Astrocyte (in vitro differentiated cells and primary cell): ENCODE measurements at places on chromosomes 12 and 14.

DNA sequence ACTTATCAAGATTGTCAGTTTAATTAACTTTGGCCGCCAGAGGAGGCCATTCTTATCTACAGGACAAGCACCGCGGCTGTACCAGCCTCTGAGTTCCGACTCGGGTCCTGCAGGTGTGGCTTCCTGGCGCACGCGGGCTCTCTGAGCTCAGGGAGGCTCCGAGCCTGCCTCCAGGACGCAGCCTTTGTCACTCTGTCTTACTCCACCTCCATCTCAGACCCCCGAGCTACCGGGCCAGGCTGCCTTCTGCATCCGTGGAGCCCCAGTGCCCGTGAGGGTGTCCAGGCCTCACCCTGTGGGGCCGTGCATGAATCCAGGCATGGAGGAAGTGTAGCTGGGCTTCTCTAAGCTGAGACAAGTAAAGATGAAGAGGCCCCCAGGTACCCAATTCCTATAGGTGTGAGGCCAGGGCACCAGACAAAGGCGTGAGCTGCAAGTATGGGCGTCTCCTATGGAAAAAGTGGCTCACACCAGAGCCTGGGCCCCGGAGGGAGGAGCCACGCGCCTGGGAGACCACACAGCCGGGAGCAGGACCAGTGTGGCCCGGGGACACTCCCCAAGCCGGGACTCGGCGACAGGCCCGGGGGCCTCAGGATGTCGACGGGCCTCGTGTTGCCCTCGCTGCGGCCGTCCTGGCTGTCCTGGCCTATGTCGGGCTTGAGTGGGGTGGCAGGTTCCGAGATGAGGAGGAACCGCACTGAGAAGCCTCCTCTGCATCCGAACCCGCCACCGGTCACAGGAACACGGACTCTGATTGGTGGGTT, 42.8 kb downstream of the NOC4L start:
- no peak for DNase-seq
- no peak overlapping the region for H3K4me3 ChIP-seq
- peaks cover 7% of the 10 kb centered on the region for H3K4me1 ChIP-seq
- H3K27ac ChIP-seq = no peak overlapping the region

- peaks cover 13% of the 10 kb centered on the region for H3K4me1 ChIP-seq
- peak overlapping the region; percentile 70 for H3K27ac ChIP-seq
- H3K4me3 ChIP-seq = peak overlapping the region; percentile 70
- H3K36me3 ChIP-seq = no peaks in the 10 kb centered on the region
These were observed 424 bp downstream of the TEDC1 start for GRCh38 chr14:105491366-105491973.

GRCh38 chr12:3632754-3633153, 120.2 kb downstream of the CRACR2A start:
- no peak overlapping the region for H3K4me3 ChIP-seq
- H3K27me3 ChIP-seq = no peaks in the 10 kb centered on the region
- no peaks in the 10 kb centered on the region for H3K4me1 ChIP-seq

DNA sequence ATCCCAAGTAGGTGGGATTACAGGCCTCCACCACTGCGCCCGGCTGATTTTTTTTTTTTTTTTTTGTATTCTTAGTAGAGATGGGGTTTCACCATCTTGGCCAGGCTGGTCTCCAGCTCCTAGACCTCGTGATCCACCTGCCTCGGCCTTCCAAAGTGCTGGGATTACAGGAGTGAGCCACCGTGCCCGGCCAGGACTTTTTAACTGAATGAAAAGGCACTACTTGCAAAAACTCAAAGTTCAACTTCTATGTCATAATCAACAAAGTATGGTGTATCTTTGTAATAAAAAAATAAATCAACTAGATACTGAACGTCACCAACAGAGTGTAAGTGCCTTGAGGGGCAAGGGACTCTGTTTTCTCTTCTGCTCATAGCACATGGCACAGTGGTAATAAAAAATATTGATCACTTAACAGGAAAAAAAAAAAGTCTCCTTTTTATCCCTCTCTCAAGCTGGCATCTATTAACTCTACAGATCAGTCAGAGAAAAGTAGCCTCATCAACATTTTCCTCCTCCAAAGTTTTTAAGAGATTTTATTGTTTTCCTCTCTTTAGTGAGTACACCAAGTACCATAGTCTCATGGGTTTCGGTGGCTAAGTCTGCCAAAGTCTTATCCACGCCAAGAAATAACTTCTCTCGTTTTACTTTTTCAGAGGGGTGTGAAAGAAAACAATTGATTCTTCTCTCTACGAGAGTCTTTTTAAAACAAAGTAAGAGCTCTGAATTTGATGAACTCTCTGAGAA, 10.6 kb upstream of the FOXN3 start:
- peaks cover 39% of the 10 kb centered on the region for H3K4me1 ChIP-seq
- H3K27ac ChIP-seq = peak overlapping the region; percentile 72
- no peaks in the 10 kb centered on the region for H3K36me3 ChIP-seq
- H3K27me3 ChIP-seq = no peaks in the 10 kb centered on the region

GRCh38 chr12:55899082-55899481, 28.6 kb downstream of the PYM1 start:
- no peak overlapping the region for H3K27ac ChIP-seq
- H3K36me3 ChIP-seq = peaks cover 5% of the 10 kb centered on the region
- no peak overlapping the region for H3K4me3 ChIP-seq
- H3K4me1 ChIP-seq = peaks cover 5% of the 10 kb centered on the region

GRCh38 chr12:53887006-53887405, 51.6 kb upstream of the HOXC13 start:
- no peak overlapping the region for H3K27ac ChIP-seq
- H3K4me1 ChIP-seq = no peaks in the 10 kb centered on the region

DNA sequence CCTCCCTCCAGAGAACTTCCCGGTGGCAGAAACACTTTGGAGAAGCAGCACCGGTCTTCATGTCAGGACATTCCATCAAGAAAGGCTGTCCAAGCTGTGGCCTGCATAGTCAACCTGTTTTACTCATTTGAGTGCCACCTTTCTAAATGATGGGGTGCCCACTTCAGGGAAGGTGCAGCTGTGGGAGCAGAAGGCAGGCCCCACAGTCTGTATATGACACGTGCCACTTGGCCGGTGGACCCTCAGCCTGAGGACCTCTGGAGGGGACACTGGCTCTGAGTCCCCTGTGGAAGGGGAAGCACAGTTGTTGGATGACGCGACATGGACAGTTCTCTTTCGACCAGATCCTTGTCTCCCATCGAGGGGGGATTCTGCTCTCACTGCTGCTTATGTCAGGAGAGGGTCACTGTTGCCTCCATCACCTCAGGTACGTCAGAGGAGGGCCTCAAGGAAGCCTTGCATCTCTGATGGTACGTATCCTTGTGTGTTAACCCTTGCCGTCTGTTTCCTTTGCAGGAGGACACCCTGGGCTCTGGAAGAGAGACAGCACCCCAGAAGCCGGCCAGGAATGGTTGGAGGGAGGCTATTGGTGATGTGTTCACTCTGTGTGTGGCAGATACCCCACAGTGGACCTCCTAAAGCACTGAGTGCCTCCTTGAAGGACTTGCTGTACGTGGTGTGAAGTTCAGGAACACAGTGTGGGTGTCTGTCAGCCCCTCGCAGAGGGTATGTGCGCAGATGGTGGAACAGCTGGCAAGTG, 132.1 kb upstream of the RTL1 start:
- H3K36me3 ChIP-seq = peaks cover 55% of the 10 kb centered on the region
- no peaks in the 10 kb centered on the region for H3K4me1 ChIP-seq
- no peak for DNase-seq
- no peak overlapping the region for H3K27ac ChIP-seq
- H3K27me3 ChIP-seq = no peaks in the 10 kb centered on the region
- H3K4me3 ChIP-seq = no peak overlapping the region

GRCh38 chr14:91751719-91752118, 19.8 kb upstream of the CATSPERB start:
- no peak overlapping the region for H3K4me3 ChIP-seq
- no peaks in the 10 kb centered on the region for H3K36me3 ChIP-seq
- no peaks in the 10 kb centered on the region for H3K4me1 ChIP-seq
- H3K27me3 ChIP-seq = no peaks in the 10 kb centered on the region

- peak; percentile 23 for DNase-seq
- H3K27ac ChIP-seq = no peak overlapping the region
- peaks cover 5% of the 10 kb centered on the region for H3K4me1 ChIP-seq
- H3K36me3 ChIP-seq = no peaks in the 10 kb centered on the region
These were observed 27.6 kb upstream of the LRP6 start for GRCh38 chr12:12294215-12295005.

DNA sequence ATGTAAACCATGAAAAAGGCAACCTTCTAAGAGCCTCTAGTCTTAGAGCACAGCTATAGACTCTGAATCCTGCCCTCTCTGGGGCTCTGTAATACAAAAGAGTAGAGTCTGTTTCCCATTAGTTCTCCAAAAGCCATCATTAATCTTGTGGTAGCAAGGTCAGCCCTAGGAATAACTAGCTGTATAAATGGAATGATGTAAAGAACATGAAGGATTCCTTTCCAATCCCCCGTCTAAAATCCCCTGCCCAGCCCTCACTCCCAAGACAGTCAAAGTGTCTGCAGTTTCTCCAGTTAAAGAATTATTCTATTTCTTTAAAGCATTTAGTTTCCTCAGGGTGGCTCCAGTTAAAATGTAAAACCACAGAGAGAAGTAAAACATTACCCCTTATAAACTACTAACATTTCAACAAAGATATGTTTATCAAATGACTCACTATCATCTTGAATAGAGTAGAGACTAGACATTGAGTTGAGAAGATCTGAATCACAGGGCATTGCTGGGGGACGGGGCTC, 104.2 kb downstream of the ST8SIA1 start:
- H3K4me3 ChIP-seq = no peak overlapping the region

DNA sequence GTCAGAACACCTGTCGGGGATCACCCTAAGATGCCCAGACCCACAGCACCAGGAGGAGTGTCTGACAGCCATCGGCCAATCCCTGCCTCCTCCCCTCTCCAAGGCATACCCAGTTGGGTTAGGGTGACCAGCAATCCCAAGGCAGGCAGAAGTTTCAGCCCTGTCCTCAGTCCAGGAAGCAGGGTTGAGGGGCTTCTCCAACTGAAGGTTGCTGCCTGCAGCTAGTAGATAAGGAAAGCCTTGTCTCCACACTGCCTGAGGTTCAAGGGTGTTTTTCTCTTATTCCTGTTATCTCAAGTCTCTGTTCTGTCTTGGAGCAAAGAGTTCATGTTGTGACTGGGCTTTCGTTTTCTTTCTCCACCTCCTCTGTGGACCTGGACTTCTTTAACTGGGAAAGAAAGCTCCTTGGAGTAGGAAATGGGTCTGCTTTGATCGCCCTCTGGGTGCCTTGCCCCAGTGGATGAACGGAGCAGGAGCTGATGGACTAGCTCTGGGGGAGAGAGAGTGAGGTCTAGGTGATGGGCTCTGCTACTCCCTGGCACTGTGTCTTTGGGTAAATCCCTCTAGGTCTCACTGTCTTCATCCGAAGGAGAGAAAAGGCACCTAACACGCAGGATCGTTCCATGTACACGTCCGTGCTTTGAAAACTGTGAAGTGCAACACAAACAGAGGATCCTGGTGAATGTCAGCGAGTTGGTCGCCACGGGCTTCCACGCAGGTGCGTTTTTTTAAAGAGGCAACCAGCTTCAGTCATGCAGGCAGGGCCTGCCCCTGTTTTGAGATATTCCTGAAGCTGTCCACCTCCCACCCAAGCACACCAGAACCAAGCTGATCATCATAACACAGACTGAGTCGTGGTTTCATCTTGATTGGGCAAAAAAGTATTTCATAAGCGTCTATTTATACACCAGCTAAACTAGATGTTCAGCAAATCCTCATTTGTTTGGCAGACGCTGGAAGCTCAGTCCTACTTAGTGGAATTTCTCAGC, 52.5 kb upstream of the FOXN3 start:
- peaks cover 7% of the 10 kb centered on the region for H3K4me1 ChIP-seq
- no peaks in the 10 kb centered on the region for H3K27me3 ChIP-seq
- no peak for DNase-seq
- H3K36me3 ChIP-seq = no peaks in the 10 kb centered on the region
- no peak overlapping the region for H3K27ac ChIP-seq
- H3K4me3 ChIP-seq = no peak overlapping the region

DNA sequence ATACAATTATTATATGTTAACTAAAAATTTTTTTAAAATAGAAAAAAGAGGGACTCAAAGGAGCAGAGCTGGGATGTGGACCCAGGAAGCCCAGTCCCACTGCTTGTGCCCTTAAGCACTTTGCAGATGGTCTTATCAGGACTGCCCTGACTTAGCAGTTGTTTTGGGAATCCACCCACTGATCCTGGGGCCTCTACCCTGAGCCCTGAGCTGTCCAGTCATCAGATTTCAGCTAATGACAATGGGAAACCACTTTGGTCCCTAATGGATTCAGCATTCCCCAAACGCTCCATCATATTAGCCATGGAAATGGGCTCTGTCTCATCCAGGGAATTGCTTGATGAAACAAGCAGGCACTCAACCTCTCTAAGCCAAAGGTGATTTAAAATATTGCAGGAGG, 22.5 kb upstream of the WSCD2 start:
- H3K27me3 ChIP-seq = no peaks in the 10 kb centered on the region
- DNase-seq = no peak
- no peaks in the 10 kb centered on the region for H3K36me3 ChIP-seq
- no peak overlapping the region for H3K4me3 ChIP-seq
- no peak overlapping the region for H3K27ac ChIP-seq

- no peak overlapping the region for H3K4me3 ChIP-seq
- H3K27ac ChIP-seq = no peak overlapping the region
- no peaks in the 10 kb centered on the region for H3K27me3 ChIP-seq
- peak; percentile 20 for DNase-seq
These were observed 64.5 kb downstream of the NIN start for GRCh38 chr14:50766338-50766886.

- H3K36me3 ChIP-seq = no peaks in the 10 kb centered on the region
- peak; percentile 23 for DNase-seq
These were observed 353.7 kb downstream of the APAF1 start for GRCh38 chr12:98998697-98999299.

- DNase-seq = no peak
- H3K27ac ChIP-seq = no peak overlapping the region
- no peaks in the 10 kb centered on the region for H3K36me3 ChIP-seq
- no peak overlapping the region for H3K4me3 ChIP-seq
- H3K27me3 ChIP-seq = no peaks in the 10 kb centered on the region
These were observed 60.4 kb downstream of the PPP1R36 start for GRCh38 chr14:64610049-64610746.

- no peaks in the 10 kb centered on the region for H3K4me1 ChIP-seq
- no peak overlapping the region for H3K4me3 ChIP-seq
- no peaks in the 10 kb centered on the region for H3K36me3 ChIP-seq
These were observed 193.5 kb upstream of the CNOT2 start for GRCh38 chr12:70049596-70050360.

DNA sequence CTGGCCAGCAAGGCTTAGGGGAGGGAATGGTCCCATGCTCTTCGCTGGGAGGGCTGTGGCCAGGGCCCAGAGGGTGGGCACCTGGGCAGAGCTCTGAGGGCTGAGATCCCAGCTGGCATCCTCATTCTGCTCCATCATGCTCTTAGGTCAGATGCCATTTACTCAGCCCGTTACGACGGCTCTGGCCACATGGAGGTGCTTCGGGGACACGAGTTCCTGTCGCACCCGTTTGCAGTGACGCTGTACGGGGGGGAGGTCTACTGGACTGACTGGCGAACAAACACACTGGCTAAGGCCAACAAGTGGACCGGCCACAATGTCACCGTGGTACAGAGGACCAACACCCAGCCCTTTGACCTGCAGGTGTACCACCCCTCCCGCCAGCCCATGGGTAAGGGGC, 30.8 kb upstream of the LRP1-AS start:
- no peak for DNase-seq
- no peak overlapping the region for H3K27ac ChIP-seq
- no peaks in the 10 kb centered on the region for H3K4me1 ChIP-seq
- no peaks in the 10 kb centered on the region for H3K27me3 ChIP-seq

- no peak for DNase-seq
- no peak overlapping the region for H3K27ac ChIP-seq
- no peaks in the 10 kb centered on the region for H3K36me3 ChIP-seq
These were observed 85.1 kb upstream of the WSCD2 start for GRCh38 chr12:108043750-108044533.

- H3K27ac ChIP-seq = no peak overlapping the region
- no peaks in the 10 kb centered on the region for H3K27me3 ChIP-seq
- no peak for DNase-seq
- H3K4me1 ChIP-seq = no peaks in the 10 kb centered on the region
- peaks cover 44% of the 10 kb centered on the region for H3K36me3 ChIP-seq
These were observed 67.9 kb upstream of the ATF1 start for GRCh38 chr12:50695961-50696360.
